Uterine smooth muscle cell (primary cell): ENCODE measurements at places on chromosomes 11 and 22. TPM values are rescaled to one million over a fixed set of nuclear protein-coding genes. Genes with fewer than 3 reads are reported as not detected.

OR2AG1 gene
- not detected in 2 replicates for total RNA-seq

OR5D14 gene
- total RNA-seq: not detected in 2 replicates

FOLH1 gene
- not detected in 2 replicates for total RNA-seq

NELL1 gene
- total RNA-seq: not detected in 2 replicates

C11orf21 gene
- total RNA-seq: not detected in 2 replicates

ELP4 gene
- 16.5 and 22.2 TPM in 2 replicates for total RNA-seq

OR5P2 gene
- not detected in 2 replicates for total RNA-seq

OR8G1 gene
- total RNA-seq: not detected in 2 replicates

DDI1 gene
- total RNA-seq: not detected in 2 replicates

TRIM51G gene
- total RNA-seq: not detected in 2 replicates

ARHGAP8 gene
- 0.11 and 0.25 TPM in 2 replicates for total RNA-seq

GLB1L3 gene
- not detected in 2 replicates for total RNA-seq

TPCN2 gene
- 14.1 and 16.4 TPM in 2 replicates for total RNA-seq

PPFIBP2 gene
- 8.1 and 16.9 TPM in 2 replicates for total RNA-seq

SPON1 gene
- total RNA-seq: under 0.01 and 0.12 TPM in 2 replicates

CCDC15 gene
- total RNA-seq: 2.4 and 6.4 TPM in 2 replicates

NUP160 gene
- total RNA-seq: 31.9 and 40.4 TPM in 2 replicates

HBE1 gene
- not detected in 2 replicates for total RNA-seq

SCUBE2 gene
- 3.1 and 3.4 TPM in 2 replicates for total RNA-seq

SF1 gene
- 86.7 and 110 TPM in 2 replicates for total RNA-seq

SLC17A6 gene
- total RNA-seq: not detected in 2 replicates

MOGAT2 gene
- total RNA-seq: not detected in 2 replicates

OR5M10 gene
- not detected in 2 replicates for total RNA-seq

KRTAP5-10 gene
- not detected in 2 replicates for total RNA-seq

MS4A1 gene
- not detected in 2 replicates for total RNA-seq

VPREB1 gene
- not detected in 2 replicates for total RNA-seq

OR2AG2 gene
- 0.12 and 0.55 TPM in 2 replicates for total RNA-seq
